Urothelium cell line (cell line): ENCODE measurements at places on chromosomes 7 and 10.
A peak's percentile ranks its signal among the peaks of the same experiment; 100 is the strongest.

DNA sequence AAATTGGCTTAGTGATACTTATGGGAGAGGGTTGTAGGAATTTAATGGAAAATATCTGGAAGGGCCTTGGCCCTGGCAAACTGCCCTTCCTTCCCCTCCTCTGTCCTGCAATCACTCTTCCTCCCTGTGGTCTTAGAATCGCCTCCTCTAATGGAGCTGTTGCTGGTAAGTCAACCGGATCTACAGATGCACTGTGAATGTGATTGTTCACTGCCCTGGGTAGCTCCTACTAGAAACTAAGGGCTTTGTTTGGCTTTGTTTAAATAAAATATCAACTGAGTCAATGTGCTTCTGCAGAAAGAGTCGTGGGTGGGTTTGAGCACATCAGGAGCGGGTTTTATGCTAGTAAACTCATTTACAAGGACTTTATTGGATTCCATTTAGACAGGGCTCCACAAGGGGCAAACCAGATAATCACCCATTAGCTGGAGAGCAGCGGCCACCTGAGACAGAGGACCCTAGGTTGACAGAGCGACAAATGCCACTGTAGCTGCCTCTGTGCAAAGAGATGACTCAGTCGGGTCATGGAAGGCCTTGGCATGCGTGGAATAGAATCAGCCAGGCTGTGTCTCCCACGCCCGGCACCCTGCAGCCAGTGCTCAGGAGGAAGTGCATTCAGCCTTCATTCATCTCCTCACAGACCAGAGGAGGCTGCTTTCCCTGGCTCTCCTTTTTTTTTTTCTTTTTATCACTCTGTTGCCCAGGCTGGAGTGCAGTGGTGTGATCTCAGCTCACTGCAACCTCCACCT is 97.9 kb downstream of the GAD2 start:
- no peak for DNase-seq

DNA sequence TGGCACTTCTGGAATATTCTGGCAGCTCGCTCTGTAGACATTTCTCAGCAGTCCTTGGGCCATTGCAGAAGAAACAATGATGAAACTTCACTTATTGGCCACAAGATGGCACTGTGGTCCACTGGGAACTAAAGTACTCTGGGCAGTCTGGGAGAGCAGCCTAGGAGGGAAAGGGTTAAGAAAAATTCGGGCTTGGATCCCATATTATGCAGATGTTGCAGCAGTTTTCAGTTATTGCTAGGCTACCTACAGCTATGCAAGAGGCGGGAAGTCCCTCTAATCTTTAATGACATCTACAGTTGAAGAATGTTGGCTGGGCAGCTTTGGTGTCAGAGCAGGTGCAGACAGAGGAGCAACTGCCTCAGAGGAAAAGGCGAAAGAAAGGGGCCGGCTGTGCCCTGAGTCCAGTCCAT is 201.7 kb upstream of the PRSS58 start:
- DNase-seq: peak; percentile 49

- DNase-seq: no peak
These were observed 31.0 kb downstream of the FRMPD2 start for GRCh38 chr10:48243487-48243886.

DNA sequence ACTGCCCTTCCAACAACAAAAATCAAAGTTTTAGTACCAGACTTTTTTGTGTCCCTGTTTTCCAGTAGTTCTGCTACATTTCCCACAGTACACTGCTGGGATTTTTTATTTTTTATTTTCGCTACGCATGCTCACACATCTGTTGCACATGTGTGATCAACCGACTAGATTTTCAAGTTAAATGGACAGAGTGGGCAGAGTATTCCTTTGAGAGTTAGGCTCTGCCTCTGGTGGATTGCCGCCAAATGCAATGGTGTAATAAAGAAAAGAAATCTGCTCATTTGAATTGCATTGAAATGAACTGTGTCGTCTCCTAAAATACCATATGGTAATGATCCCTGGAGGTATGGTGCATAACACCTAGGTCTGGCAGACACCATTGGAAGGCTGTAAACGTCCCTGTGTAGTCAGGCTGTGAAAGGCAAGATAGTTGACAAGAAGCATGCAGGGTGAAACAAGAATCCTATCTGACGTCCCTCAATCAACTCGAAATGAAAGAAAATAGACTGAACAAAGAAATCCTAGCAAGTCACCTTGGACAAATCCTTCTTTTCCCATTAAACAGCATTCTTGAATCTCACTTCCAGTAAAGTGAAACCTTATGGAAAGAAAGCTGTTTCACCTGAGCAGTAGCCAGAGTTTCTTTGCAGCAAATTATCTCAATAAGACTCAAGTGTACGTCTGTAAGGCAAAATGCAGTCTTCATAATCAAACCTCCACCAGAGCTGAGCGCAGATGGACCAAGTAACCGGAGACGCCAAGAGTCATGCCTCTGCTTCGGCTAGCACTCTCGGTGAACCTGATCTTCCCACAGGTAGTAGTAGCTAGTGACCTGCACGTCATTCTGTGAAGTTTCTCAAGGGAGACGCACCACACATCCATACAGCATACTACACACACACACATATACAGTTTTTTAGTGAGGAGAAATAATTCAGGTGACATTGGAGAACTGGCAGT is 357.3 kb downstream of the CRPPA start:
- DNase-seq: no peak

DNA sequence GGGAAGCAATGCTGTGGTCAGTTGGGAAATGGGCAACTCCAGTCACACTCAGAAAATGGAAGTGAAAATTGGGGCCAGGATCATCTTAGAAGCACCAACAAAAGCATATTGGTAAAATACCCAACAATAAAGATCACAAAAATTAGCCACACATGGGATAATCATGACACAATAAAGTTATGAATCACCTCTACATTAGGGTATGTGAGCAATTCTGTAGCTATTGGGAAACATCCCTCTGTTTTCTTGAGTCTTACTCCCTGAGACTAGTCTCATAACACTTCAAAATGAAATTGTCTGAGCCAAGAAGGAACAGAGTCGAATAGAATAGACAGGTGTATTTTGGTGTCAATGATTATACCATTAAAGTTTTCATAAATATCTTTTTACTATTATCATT is 178.3 kb downstream of the DYNC1I1 start:
- no peak for DNase-seq

- DNase-seq: no peak
These were observed 312.7 kb upstream of the IGFBP3 start for GRCh38 chr7:46233585-46234329.

GRCh38 chr10:91909117-91909677 is at the start of gene FGFBP3:
Gene FGFBP3 (minus strand): TSS chr10:91909486. CDS start chr10:91908969, 517 bp downstream.
- DNase-seq: peak; percentile 39

DNA sequence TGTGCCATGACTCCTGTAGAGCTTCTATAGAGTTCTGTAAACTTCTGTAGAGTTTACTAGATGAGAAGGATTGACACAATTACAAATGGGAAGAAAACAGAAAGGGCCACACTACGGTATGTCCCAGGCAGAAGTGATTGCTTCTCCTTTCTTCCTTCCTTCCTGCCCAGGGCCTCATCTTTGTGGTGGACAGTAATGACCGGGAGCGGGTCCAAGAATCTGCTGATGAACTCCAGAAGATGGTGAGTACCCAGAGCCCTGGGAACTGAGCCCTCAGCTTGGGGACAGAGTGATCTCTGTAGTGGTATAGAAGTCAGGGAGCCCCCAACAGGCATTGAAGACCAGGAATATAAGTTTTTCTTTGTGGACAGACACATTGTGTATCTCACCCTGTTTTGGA is 1.7 kb downstream of the ARF5 start:
- no peak for DNase-seq

DNA sequence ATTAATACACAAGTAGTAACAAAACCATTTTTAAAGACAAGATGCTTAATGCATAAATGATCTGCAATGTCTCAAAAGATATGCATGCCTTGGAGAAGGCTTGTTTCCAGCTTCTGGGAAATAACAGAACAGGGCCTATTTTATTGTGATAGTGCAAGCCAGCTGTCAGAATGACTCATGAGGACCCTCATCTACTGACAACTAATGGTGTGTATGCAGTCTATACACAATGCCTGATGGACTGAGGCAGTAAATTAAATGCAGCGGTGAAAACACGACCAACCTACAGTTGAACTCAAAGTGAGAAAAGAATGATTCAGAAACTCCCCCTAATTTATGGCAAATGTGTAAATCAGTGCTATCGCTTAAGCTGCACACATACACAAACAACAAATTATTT is 46.3 kb downstream of the VPS41 start:
- no peak for DNase-seq

GRCh38 chr7:89072081-89072480 is 276.5 kb upstream of the TEX47 start:
- DNase-seq: no peak
